Activated naive CD4-positive, alpha-beta T cell treated with anti-CD3 and anti-CD28 coated beads, Interleukin-2, amount 50 U/mL, for 72 hours (primary cell): ENCODE measurements at places on chromosomes 2 and 18. TPM values are rescaled to one million over a fixed set of nuclear protein-coding genes. Genes with fewer than 3 reads are reported as not detected.

GRCh38 chr18:498931-499775 is 1.3 kb downstream of the COLEC12 start:
- no peak for DNase-seq

DNA sequence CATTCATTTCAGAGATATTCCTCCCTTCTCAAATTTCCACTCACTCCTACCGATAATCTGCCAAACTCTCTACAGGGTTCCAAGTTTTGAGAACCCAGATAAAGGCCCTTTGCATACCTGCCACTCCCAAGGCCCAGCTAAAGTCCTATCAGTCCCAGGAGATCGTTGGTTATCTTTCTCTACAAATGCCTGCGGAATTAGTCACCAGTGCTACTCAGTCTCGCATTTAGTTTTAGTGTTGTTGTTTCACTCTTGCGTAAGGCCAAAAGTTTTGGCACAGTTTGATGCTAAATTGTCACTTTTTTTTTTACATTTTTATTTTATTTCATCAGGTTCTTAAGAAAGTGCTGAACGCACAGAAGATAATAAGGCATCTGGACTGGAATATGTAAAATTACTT is 29.2 kb upstream of the SETBP1 start:
- DNase-seq: no peak

GRCh38 chr2:235746257-235746934 is 252.6 kb downstream of the AGAP1 start:
- DNase-seq: peak; percentile 40

DNA sequence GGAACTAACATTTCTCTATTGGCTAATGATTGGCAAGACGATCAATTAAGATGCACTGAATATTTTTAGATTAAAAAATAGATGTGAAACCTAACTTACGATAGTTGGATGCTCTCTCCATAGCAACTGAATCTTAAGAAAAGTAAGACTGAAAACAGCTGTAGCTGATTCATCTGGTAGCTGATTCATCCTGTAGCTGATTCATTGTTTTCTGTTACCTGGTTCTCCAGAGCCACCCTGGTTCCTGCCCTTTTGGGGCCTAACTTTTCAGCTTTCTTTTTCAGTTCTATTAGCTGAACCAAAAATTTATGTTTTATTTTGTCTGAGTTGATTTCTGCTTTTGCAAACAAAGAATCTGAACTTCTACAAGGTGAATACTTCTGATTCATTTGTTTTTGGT is 22.7 kb upstream of the SPR start:
- peak; percentile 32 for DNase-seq

The BMP10 gene
- total RNA-seq: not detected

GRCh38 chr2:224908818-224909217 is 133.4 kb downstream of the DOCK10 start:
- no peak for DNase-seq

DNA sequence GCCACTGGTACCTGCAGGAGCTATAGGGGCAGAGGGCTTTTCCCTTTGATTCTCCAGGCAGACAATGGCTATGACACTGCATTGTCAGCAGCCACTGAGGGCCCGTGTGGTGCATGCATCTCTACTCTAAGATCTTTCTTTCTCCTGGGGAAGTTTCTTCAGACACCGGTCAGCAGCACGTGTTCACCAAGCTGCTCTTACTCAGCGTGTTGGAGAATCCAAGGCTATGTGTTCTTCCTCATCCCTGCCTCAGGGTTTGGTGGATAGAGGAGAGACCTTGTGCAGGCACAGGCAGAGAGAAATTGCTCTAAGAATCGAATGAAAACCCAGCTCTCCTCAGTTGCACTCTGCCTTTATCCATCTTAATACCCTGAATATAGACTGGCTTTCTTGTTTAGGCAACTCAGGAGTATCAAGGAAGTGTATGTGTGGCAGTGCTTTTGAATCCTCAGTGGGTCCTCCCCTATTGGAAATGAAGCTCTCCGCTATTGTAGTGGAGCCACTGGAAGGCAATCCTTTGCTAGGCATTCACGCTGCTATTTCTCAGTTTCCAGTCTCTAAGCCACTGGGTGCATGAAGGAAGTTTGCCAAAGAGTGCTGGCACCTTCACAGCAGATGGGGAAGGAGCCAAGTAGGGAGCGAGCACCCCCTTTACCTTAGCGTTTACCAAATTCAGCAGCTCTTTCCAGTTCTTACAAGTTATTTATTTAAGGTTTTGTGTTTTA is 86.9 kb upstream of the EML6 start:
- no peak for DNase-seq

The ANO7 gene
- 0.27 TPM for total RNA-seq

GRCh38 chr18:43017622-43018021 is 97.9 kb downstream of the RIT2 start:
- no peak for DNase-seq

DNA sequence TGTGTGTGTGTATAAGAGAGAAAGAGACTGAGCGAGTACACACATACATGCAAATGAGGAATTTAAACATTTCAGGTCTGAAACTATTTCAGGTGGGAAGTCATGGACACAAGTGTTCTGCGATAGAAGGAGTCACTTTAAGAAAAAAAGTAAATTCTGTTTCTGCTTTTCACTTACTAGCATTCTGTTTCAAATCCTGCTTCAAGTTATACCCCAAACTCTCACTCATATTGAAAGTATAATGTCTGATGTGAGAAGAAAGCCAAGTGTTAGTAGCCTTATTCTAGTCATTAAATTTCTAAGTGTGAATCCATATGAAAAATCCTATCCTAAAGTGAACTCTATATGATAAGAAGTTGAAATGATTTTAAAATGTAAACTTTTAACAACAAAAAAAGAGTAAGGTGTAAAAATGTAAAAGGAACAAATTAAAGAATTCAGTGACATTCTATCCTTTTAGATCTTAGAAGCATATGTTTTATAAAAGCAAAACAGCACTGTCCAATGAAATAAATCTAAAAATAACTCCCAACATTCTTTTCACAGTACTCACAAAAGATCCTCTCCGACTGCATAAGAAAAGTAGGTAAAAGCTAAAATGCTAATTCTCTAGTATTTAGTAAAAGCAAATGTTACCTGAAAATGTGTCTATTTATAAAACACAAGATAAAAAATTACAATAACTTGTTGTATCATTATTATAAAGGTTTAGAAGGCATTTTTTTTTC is 570.6 kb downstream of the ZEB2 start:
- DNase-seq: no peak

The C2orf66 gene
- total RNA-seq: not detected

The NTSR2 gene
- not detected for total RNA-seq

The DSG1 gene
- not detected for total RNA-seq

- DNase-seq: no peak
Measured at GRCh38 chr2:159832858-159833257, 34.9 kb upstream of the CD302 start.

GRCh38 chr2:70070542-70071268 is 16.6 kb upstream of the PCBP1 start:
- no peak for DNase-seq

DNA sequence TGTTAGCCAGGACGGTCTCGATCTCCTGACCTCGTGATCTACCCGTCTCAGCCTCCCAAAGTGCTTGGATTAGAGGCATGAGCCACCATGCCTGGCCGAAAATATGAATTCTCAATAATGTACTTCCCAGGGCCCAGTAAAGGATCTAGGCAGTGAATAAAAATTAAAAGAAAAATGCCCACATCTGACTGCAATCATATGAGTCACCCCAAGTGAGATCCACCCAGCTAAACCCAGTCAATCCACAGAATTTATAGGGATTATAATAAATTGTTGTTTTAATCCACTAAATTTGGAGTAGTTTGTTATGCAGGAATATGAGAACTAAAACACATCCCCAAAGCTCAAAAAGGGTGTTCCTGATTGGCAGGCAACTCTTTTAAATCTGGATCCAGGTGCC is 93.5 kb upstream of the STK39 start:
- no peak for DNase-seq

DNA sequence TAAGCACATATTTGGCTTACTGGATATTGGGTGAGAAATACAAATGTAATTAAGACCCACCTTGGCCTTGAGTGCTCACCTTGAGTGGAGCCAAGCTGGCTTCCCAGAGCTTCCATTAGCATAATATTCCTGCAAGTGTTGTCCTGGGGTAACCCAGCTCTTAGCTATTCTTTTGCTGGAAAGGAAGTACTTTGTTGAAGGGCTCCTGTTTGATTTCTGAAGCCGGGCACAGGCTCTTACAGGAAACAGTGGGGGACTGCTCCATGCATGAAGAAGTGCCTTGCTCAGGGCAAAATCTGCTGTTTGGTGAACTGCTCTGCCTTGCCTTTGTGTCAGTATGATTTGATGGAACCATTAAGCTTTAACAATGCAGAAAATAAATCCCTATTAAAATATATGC is 325.4 kb downstream of the SMAD2 start:
- DNase-seq: no peak

The RAB6D gene
- not detected for total RNA-seq

The AFG3L2 gene
- 52.3 TPM for total RNA-seq

DNA sequence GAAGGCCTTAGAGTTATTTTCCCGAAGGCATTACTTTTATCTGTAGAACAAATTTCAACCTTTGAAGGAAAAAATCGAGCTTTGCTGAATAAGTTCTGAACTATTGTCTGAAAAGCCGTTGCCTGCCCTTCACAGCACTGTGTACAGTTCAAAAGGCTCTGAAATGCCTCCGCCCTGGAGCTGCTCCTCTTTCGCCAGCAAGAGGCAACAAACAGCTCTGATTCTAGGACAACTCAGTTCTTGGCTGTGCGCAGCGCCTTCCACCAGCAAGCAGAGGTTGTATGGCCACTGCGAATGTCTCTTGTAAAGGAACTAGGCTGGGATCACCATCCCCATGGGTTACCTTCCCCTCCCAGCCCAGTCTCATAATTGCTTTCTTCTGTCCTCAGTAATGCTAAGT is 308.5 kb downstream of the GBX2 start:
- DNase-seq: no peak

The OR6B2 gene
- not detected for total RNA-seq

DNA sequence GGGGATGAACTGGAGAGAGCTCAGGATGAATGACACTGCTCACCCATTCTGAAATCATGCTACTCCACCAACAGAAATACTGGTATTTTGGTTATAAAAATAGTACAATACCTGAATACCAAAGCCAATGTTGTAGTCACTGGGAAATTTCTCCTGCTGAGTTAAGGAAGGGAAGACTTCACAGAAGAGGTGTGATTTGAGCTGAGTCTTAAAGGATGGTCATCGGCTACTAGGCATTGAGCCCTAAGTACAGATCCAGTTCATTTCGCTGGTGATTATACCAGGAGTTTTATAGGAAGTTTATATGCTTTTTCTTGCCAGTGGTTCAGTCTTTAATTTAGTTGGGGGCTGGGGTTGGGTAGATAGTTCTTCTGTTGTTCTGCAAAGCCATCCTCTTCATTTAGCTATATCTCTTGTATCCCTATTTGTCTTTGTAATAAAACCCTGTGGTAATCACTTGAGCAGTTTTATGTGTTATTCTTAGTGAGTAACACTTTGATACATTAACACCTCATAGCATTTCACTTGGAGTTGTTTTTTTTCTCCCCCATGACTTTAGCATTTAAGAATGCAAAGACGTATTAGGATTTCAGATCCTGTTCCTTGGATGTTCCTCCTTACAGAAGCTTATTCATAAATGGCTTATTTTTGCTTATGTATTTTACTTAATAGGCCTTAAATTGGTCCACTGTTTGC is 239.9 kb upstream of the FOSL2 start:
- no peak for DNase-seq

DNA sequence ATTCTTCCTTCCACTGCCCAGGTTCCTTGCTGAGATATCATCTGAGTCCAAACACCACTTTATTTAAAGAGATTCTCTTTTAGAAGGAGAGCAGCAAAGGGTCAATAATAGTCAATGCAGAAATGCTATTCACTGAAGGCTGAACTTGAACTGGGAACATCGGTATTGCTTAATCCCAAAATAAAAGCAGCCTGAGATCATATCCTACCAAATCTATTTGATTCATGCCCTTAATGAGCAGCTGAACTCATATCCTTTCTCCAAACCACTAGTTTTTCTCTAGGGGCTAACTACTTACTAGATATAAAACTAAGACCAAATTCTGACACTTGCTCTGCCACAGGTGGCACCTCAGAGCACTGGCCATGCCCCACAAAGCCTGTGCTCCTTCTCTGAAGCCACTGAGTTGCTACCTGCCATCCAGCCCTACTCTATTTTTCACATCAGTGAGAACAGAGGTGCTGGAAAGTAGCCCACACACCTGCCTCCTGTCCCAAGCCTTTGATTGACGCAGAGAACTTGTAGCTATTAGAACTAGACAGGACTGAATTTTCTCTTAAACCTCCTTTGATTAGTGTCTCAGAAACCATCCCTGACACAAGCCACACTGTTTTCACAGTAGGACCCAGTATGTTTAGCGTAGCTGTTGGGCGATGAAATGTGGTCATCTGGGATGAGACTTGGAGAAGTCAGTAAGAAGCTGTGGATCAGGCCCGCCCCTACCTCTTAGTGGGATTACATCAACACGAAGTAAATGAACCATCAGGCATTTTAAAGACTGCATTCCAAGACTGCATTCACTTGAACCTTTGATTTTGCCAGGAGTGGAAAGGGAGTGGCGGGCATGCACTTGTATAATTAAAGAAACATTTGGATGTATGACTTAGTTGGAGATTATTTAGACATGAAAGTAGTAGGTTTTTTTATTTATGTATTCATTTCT is 124.3 kb downstream of the RBMS1 start:
- DNase-seq: no peak

- DNase-seq: no peak
Measured at GRCh38 chr18:33916200-33916599, 308.5 kb downstream of the NOL4 start.

The LRRC30 gene
- not detected for total RNA-seq

DNA sequence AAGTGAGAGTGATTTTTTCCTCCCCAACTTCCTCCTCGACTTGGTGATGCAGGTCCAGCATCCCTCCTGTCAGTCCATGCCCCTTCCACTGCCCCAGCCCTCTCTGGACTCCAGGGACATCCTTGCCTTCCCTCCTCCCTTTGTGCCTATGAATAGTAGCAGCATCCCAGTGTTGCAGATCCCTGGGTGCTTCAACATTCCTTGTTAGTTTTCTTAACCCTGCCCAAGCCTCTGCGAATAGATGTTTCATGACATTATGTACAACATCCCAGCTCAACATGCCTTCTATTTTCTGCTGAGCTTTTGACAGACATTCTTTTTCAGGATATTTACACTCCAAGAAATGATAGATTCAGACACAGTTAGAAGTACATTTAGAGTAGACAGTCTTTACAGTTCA is 35.3 kb upstream of the CCDC150 start:
- DNase-seq: no peak

The ALPP gene
- 0.53 TPM for total RNA-seq

GRCh38 chr2:182891611-182892010 is 25.2 kb upstream of the FRZB start:
- DNase-seq: no peak

- DNase-seq: no peak
Measured at GRCh38 chr2:149099298-149099697, 60.8 kb downstream of the LYPD6B start.
